ENCODE measurements at places on chromosomes 6 and 20. TPM values are rescaled to one million over a fixed set of nuclear protein-coding genes. Genes with fewer than 3 reads are reported as not detected.

CLDN20 gene
- total RNA-seq = not detected

SOBP gene
- total RNA-seq = 13.7 TPM

SIRPB1 gene
- total RNA-seq = 1.7 TPM

CCM2L gene
- total RNA-seq = not detected

BACH2 gene
- total RNA-seq = 0.06 TPM

THBD gene
- 4.2 TPM for total RNA-seq

SMOC2 gene
- total RNA-seq = 1.5 TPM

LHFPL5 gene
- total RNA-seq = not detected

ID4 gene
- total RNA-seq = 7.7 TPM

PLA2G7 gene
- total RNA-seq = not detected

OLIG3 gene
- not detected for total RNA-seq

PERP gene
- 6.6 TPM for total RNA-seq

HSPA1L gene
- total RNA-seq = 0.62 TPM

ADGRF1 gene
- total RNA-seq = not detected

RBM24 gene
- not detected for total RNA-seq

LY86 gene
- not detected for total RNA-seq

MRPS18A gene
- total RNA-seq = 36.0 TPM

TREM2 gene
- not detected for total RNA-seq

PAQR8 gene
- total RNA-seq = 4.7 TPM

CRISP2 gene
- not detected for total RNA-seq

FOXC1 gene
- 4.3 TPM for total RNA-seq

HSPA12B gene
- total RNA-seq = 1.1 TPM

HNF4A gene
- total RNA-seq = not detected

EFCAB8 gene
- total RNA-seq = not detected

SLC17A1 gene
- not detected for total RNA-seq

MEI4 gene
- total RNA-seq = not detected

GPSM3 gene
- 1.6 TPM for total RNA-seq

PXT1 gene
- total RNA-seq = not detected

MAP7 gene
- 0.10 TPM for total RNA-seq

DEF6 gene
- 0.50 TPM for total RNA-seq

WFDC5 gene
- not detected for total RNA-seq

BCAS1 gene
- not detected for total RNA-seq

PPT2 gene
- total RNA-seq = 9.5 TPM

ADAM33 gene
- total RNA-seq = 14.1 TPM

ESR1 gene
- total RNA-seq = 0.94 TPM

RGS17 gene
- total RNA-seq = 9.2 TPM
